ENCODE measurements at places on chromosomes 16 and 17. TPM values are rescaled to one million over a fixed set of nuclear protein-coding genes. Genes with fewer than 3 reads are reported as not detected.
A peak's percentile ranks its signal among the peaks of the same experiment; 100 is the strongest.

GRCh38 chr16:10003486-10003885 is 178.7 kb downstream of the GRIN2A start:
- no peaks in the 10 kb centered on the region for H3K4me1 ChIP-seq
- H3K4me3 ChIP-seq = no peak overlapping the region
- DNase-seq = no peak
- H3K27ac ChIP-seq = no peak overlapping the region
- H3K27me3 ChIP-seq = no peaks in the 10 kb centered on the region

- no peaks in the 10 kb centered on the region for H3K27me3 ChIP-seq
- H3K4me3 ChIP-seq = no peak overlapping the region
- no peak overlapping the region for H3K27ac ChIP-seq
- no peaks in the 10 kb centered on the region for H3K36me3 ChIP-seq
- H3K4me1 ChIP-seq = peaks cover 13% of the 10 kb centered on the region
These were observed 251.3 kb downstream of the HS3ST3A1 start for GRCh38 chr17:13350466-13350865.

CCDC200 gene
- 0.48 TPM for total RNA-seq

NGFR gene
- total RNA-seq = 31.3 TPM

GDPD1 gene
- total RNA-seq = 5.6 TPM

DNA sequence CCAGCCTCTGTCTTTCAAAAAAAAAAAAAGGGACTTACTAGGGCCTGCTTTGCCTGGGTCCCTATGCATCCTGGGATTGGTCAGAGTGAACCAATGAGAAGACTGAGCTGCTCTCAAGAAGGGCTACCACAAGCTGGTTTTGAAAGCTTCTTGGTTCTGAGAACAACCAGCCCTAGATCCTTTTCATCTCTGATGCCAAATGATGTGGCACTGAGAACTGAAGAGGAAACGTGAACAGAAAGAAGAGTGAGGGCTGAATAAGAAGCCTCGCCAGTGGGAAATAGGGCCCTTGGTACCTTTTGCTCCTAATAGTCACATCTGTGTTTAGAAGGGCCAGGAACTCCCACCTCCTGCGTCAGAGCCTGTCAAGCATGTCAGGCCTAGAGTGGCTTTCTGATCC is 10.7 kb downstream of the TACO1 start:
- no peak overlapping the region for H3K4me3 ChIP-seq
- DNase-seq = no peak
- H3K36me3 ChIP-seq = peaks cover 15% of the 10 kb centered on the region
- no peak overlapping the region for H3K27ac ChIP-seq
- no peaks in the 10 kb centered on the region for H3K27me3 ChIP-seq
- H3K4me1 ChIP-seq = no peaks in the 10 kb centered on the region

CA10 gene
- not detected for total RNA-seq

DNA sequence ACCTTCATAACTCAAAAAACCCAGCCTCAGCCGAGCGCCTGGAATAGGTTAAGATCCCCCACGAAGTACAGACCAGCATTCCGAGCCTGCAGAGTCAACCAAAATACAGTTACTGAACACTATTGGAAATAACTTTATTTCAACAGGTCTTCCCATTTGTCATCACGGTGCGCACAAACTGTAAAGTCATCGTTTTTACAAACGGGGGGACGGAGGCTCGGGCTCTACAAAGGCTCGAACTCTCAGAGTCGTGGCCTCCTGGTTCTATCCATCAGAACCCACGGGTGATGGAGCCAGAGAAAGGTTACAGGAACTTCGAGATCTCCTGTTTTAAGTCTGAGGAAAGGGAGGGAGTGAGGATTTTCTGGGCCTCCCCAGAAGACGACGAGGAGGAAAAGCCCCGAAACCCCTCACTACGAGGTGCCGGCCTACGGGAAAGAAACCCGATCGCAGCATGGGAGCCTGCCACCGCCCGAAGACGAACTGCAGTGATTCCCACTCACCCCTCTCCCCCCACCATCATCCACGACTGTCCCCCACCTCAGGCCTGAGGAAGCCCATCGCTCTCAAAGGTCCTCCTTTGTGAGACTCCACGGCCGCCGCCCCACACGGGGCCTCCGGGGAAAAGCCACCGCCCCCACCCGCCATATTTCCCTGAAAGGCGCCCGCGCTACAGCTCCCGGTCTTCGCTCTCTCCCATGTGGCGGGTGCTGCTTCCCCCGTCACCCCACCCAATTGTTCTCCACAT is 917 bp downstream of the YWHAE start:
- DNase-seq = peak; percentile 40
- H3K27me3 ChIP-seq = no peaks in the 10 kb centered on the region
- H3K36me3 ChIP-seq = no peaks in the 10 kb centered on the region
- H3K4me3 ChIP-seq = peak overlapping the region; percentile 86
- H3K4me1 ChIP-seq = peaks cover 8% of the 10 kb centered on the region
- peak overlapping the region; percentile 99 for H3K27ac ChIP-seq

DNA sequence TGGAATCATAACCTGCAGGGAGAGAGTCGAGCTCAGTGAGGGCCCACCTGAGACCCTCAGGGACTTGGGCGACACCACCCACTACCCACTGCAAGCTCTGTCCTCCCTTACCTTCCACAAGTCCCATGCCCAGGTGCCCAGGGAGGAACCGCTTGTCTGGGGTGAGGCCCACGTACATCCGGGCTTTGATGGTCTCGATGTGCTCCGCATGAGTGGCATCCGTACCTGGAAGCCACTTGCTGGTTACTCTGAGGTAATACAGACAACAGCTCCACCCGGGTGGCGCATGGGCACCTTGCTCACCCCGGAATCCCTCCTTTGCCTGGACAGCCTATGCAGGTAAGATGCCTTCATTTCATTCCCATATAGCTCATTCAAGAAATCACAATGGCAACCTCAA is 24.8 kb downstream of the MIEF2 start:
- H3K36me3 ChIP-seq = peaks cover 71% of the 10 kb centered on the region
- no peak for DNase-seq
- H3K27ac ChIP-seq = no peak overlapping the region
- no peaks in the 10 kb centered on the region for H3K27me3 ChIP-seq
- no peaks in the 10 kb centered on the region for H3K4me1 ChIP-seq

GRB7 gene
- 1.9 TPM for total RNA-seq

DNA sequence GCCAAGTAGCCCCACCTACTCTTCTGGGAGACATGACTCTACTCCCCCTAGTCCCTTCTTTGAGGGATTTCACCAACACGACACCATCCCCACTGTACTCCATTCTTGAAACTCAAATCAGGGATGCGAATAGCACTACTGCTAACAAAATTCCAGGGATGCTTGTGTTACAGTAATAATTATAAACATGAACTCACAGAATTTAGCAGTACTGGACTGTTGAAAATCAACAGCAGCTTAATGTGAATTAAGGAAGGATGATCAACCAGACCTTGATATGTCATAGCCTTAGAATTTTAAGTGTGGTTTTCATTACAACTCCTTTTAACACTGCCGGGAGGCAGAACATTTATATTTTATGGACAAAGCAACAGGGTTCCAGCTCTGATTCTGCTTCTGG is 37.9 kb downstream of the AMFR start:
- no peak overlapping the region for H3K27ac ChIP-seq
- no peak overlapping the region for H3K4me3 ChIP-seq
- H3K36me3 ChIP-seq = peaks cover 46% of the 10 kb centered on the region
- H3K4me1 ChIP-seq = no peaks in the 10 kb centered on the region
- no peak for DNase-seq

DNA sequence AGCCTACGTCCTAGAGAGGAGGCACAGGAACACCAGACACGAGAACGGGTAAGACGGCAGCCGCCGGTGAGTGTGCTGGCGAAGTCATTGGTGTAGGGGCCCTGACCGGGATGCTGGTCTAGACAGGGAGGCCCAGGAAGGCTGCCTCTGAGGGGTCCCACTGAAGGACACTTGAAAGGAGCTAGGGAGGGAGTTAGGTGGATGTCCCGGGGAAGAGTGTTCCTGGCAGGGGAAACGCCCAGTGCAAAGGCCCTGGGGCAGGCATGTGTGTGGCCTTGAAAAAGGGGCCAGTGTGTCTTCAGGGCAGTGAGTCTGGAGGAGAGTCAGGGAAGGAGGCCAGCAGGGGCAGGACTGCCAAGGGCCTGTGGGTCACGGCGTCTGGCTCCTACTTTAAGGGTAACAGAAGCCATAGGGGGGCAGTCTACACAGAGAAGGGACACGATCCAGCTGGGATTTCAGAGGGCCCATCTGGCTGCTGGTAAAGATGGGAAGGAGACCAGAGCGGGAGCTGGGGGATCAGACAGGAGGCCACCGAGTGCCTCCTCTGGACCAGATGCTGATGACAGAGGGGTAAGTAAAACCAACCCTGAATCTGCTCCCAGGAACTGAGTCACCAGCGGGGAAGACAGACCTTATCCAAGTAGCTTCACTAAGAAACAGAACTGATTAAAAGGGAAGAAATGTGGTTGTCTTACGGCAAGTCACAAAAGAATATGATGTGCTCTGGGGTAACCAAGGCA is 115.9 kb downstream of the LITAF start:
- no peaks in the 10 kb centered on the region for H3K36me3 ChIP-seq
- H3K27ac ChIP-seq = no peak overlapping the region
- no peaks in the 10 kb centered on the region for H3K27me3 ChIP-seq

- H3K4me1 ChIP-seq = no peaks in the 10 kb centered on the region
- no peak for DNase-seq
- no peaks in the 10 kb centered on the region for H3K27me3 ChIP-seq
- H3K36me3 ChIP-seq = no peaks in the 10 kb centered on the region
- H3K27ac ChIP-seq = no peak overlapping the region
These were observed 546.1 kb downstream of the MAF start for GRCh38 chr16:79054211-79054984.

TMEM220 gene
- total RNA-seq = 0.15 TPM

DNA sequence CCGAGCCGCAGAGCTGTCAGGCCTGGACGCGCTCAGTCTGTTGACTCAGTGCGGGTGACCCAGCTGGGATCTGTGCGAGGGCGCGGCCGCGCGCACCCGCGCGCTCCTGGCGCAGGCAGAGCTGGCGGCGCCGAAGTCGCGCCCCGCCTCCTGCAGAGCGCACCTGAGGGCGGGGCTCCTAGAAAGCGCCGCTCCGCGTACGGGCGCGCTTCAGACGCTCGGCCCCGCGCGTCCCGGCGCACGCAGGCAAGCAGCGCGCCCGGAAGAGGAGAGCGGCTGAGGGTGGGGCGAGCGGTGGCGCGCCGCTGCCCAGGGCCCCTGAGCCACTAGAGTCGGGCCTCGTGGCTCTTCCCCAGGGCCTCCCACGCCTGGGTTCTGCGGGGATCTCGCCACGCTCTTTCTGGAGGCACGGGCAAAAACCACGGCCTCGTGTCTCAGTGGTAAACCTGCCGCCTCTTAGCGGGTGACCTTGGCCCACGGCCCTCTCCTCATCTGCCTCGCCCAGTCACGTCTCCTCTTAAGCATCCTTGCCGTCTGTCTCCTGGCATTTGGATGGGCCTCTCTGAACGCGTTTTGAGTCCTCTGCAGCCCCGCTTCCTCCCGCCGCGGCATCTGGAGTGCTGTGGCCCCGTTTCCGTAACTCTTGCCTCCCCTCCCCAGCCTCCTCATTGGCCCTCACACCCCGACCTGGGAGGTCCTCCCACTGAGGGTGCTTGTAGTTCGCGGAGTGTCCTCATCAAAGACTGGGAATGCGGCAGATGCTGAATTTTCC is at the start of gene ABCA5:
ABCA5 (minus strand) TSS at position 74 of the 772 bp plus-strand sequence. CDS start 12,718 bp downstream, outside the sequence.
- H3K27ac ChIP-seq = no peak within 1 kb of the TSS
- peaks cover 6% of the 10 kb centered on the region for H3K4me1 ChIP-seq
- peak within 1 kb of the TSS; percentile 38 for H3K4me3 ChIP-seq
- H3K27me3 ChIP-seq = peaks cover 24% of the 10 kb centered on the region

DNA sequence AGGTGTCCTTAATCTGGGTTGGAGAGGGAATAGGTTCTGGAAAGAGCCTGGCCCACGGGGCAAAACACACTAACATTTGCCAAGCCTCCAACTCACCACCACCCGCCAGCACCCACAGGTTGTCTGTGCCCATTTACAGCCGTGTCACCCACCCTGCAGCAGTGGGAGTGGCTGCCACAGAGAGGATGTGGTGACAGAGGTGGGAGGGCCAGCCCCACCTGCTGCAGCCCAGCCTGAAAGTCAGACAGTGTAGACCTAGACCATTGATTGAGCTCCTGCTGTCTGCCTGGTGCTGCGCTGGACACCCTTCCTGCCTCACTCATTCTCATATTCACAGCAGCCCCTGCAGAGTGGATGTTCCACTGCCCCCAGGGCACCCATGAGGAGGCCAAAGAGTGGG is 44.7 kb downstream of the IL21R start:
- H3K27ac ChIP-seq = no peak overlapping the region
- no peaks in the 10 kb centered on the region for H3K27me3 ChIP-seq
- H3K4me3 ChIP-seq = no peak overlapping the region
- no peaks in the 10 kb centered on the region for H3K4me1 ChIP-seq
- DNase-seq = no peak
- H3K36me3 ChIP-seq = no peaks in the 10 kb centered on the region

DNA sequence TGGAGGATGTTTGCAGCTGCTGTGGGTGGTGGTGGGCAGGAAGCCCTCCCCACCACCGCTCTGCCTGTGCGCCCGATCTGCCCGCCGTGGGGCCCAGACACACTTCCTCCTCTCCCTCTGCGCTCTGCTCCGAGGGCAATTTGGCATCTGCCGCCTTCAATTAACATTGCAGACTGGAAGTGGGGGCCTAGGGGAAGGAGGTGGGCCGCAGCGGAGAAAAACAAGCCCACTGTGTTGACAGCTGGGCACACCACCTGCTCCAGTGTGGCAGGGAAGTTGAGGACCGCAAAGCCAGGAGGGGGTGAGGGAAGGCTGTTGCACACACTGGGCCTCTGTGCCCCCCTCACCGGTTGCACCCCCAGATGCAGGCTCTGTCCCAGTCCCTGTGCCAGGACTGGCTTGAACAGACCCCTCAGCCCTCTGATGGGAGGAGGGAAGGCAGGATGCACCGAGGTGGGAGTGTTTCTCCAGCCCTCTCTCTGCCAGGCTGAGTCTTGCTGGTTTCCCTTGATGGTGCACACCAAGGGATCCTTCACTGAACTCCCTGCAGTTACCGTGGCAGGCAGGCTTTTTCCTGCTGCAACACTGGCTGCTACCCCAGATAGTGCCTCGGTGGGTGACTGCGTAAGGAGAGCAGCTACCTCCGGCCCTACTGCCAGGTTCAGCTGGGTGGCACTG is 72.8 kb upstream of the MED9 start:
- H3K27me3 ChIP-seq = peaks cover 3% of the 10 kb centered on the region
- H3K36me3 ChIP-seq = no peaks in the 10 kb centered on the region
- H3K4me3 ChIP-seq = no peak overlapping the region
- H3K4me1 ChIP-seq = no peaks in the 10 kb centered on the region

SIRT7 gene
- 26.7 TPM for total RNA-seq

TNS4 gene
- total RNA-seq = not detected

TNFRSF13B gene
- total RNA-seq = not detected

DNA sequence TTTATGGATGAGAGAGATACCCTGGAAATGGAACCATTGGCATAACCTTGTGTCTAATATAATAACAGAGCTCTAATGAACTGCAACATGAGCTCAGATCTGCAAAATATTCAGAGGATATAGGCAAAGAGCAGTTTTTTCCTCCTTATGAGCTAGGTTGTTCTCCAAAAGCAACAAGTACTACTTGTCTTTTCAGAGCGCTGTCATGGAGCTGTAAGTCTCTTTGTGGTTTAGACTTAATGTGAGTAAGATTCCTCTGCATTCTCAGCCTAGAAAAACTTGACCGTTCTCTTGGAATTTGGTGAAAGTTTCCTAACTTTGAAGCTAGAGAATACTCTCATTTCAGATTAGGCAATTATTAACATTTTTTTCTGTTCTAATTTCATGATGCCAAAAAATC is 85.2 kb downstream of the FTO start:
- H3K4me1 ChIP-seq = peaks cover 5% of the 10 kb centered on the region
- no peak overlapping the region for H3K27ac ChIP-seq
- no peak overlapping the region for H3K4me3 ChIP-seq
- H3K36me3 ChIP-seq = no peaks in the 10 kb centered on the region
- H3K27me3 ChIP-seq = no peaks in the 10 kb centered on the region
- no peak for DNase-seq

GRCh38 chr17:31724619-31725018 is 134.4 kb downstream of the COPRS start:
- no peaks in the 10 kb centered on the region for H3K27me3 ChIP-seq
- DNase-seq = peak; percentile 50
- no peaks in the 10 kb centered on the region for H3K4me1 ChIP-seq
- no peak overlapping the region for H3K4me3 ChIP-seq
- no peaks in the 10 kb centered on the region for H3K36me3 ChIP-seq
- H3K27ac ChIP-seq = no peak overlapping the region

Data from cardiac muscle cell (in vitro differentiated cells and primary cell).